Activated CD4-positive, CD25-positive, alpha-beta regulatory T cell treated with anti-CD3 and anti-CD28 coated beads, Interleukin-2, amount 50 U/mL, for 16 hours (primary cell): ENCODE measurements at places on chromosomes 1 and 21.

- no peak for DNase-seq
These were observed 7.9 kb downstream of the RNU5D-1 start for GRCh38 chr1:44723064-44723463.

- DNase-seq, result no peak
These were observed 1.4 kb upstream of the RBM15 start for GRCh38 chr1:110337704-110338308.

DNA sequence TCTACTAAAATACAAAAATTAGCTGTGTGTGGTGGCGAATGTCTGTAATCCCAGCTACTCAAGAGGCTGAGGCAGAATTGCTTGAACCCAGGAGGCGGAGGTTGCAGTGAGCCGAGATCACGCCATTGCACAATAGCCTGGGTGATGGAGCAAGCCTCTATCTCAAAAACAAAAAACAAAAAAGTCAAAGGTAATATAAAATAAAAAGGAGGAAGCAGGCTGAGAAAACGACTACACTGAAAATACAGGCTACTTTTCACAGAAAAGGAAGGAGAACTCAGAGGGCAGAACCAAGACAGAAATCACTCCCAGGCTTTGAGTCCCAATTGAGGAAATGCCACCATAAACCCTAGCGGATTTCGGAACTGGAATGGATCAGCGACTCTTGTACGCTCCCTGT, 5.9 kb upstream of the A3GALT2 start:
- DNase-seq, result no peak

- no peak for DNase-seq
These were observed 3.5 kb downstream of the RGL1 start for GRCh38 chr1:183808296-183809027.

GRCh38 chr1:151478140-151478812, 19.0 kb upstream of the POGZ start:
- DNase-seq, result no peak

- peak; percentile 56 for DNase-seq
These were observed 1.1 kb downstream of the ARHGAP30 start for GRCh38 chr1:161068306-161069234.

DNA sequence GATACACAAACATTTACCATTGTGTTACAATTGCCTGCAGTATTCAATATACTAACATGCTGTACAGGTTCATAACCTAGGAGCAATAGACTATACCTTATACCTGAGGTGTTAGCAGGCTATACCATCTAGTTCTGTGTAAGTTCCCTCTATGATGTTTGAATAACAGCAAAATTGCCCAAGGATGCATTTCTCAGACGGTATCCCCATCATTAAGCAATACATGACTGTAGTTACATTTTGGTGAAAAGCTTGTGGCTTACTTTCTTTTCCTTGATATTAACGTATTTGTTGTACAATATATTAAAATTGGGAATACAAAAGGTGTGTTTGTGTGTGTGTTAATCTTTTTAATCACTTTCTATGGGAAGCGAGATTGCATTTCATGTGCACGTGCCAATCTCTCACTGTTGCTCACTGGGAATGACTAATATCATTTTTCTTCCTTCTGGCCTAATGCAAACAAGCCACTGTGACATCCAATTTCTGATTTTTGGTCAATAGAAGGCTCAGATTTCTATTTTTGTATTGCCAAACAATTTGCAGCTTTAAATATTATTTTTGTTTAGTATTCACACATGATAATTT, 36.7 kb upstream of the WLS start:
- no peak for DNase-seq
